ENCODE measurements at places on chromosomes 1 and 21.
A peak's percentile ranks its signal among the peaks of the same experiment; 100 is the strongest.

- no peak for DNase-seq
These were observed 25.8 kb upstream of the LPAR3 start for GRCh38 chr1:84918726-84919336.

GRCh38 chr1:6033124-6033523, 12.6 kb upstream of the KCNAB2 start:
- no peak for DNase-seq

DNA sequence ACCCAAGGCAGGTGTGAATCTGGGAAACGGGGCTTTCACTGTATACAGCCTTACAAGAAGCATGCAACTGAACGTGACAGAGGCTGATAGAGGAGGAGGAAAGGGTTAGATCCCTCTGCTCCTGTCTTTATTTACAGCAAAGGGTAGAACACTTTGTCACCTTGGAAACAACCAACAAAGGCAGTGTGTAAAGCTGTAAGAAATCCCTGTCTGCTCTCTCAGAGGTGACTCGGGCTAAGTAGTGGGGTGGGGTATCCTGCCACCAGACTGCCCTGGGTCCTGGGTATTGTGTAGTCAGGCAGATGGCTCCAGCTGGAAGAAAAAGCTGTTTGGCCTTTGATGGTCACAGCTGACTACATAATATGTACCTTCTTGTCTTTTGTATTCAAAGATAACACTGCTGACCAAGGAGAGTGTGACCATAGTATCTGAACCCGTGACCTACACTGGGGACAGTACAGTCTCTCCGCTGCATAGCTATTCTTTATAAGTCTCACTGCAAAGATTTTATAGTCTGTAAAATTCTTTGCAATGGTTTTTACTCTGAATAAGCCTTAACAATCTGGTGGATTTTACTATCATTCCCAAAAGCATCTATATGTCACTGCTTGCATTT, 22.1 kb upstream of the POU2F1 start:
- DNase-seq, result no peak

GRCh38 chr1:159823406-159823805, 3.3 kb upstream of the SLAMF8 start:
- no peak for DNase-seq

DNA sequence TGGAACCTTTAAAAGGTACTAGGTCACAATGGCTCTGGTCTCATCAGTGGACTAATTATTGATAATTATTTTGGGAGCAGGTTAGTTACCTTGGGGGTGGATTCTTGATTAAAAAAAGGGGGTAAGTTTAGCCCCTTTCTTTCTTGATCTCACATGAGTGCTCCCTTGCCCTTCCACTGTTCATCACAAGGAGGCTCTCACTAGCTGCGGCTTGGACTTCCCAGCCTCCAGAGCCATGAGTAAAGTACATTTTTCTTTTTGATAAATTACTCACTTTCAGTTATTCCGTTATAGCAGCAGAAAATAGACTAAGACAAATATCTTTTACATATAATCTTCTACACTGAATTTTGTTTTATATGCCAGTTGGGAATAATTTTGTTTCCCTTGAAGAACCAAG, 254.8 kb upstream of the DEPDC1 start:
- DNase-seq, result no peak

- no peak for DNase-seq
These were observed 64.1 kb upstream of the NTPCR start for GRCh38 chr1:232886271-232886670.

DNA sequence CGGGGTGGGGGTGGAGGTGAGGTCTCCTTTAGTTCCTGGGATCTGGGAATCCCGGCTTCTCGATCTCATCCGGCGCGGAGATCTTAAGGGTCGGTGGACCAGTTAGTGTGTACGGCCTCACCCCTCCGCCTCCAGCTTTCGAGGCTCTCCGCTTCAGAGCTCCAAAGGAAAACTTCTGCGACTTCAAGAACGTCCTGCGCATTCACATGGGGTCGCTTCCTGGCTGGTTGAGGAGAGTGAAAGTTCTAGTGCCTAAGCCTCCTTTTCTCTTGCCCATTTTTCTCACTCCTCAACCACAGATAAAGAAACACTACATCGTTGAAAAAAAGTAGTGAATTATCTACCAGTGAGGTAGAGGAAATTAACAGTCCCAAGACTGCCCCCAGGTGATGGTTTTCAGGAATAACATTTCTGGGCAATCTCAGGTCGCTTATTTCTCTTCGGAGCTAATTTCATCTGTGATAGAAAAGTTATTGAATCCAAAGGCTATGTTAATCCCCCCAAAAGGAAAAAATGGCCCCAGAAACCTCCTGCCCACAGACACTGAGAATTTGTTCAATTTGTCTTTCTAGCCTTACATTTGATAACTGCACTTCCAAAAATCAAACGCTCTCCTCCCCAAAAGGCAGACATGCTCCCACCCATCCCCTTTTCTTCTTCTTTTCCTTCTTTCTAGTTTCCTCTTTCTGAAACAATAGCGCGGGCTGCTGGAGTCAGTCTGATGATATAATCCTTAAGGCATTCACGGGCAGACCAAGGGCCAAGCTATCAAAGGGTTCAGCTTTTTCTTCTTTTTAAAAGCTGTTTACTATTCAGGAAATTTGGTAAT, 20.6 kb upstream of the TBX15 start:
- no peak for DNase-seq

DNA sequence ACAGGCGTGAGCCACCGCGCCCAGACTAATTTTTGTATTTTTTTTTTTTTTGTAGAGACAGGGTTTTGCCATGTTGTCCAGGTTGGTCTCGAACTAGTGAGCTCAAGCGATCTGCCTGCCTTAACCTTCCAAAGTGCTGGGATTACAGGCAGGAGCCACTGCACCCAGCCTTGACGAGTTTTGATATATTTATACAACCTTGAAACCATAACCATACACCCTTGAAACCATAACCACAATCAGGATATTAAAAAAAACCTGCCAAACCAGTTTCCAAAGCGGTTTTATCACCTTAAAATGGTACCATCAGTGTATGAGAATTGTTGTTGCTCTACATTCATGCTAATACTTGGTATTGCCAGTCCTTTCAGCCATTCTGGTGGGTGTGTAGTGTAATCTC, 3.7 kb upstream of the PHACTR4 start:
- DNase-seq, result no peak

GRCh38 chr1:148374101-148374500, 109.0 kb downstream of the PPIAL4G start:
- no peak for DNase-seq

- DNase-seq, result no peak
These were observed 29.8 kb downstream of the GPA33 start for GRCh38 chr1:167060141-167061072.

DNA sequence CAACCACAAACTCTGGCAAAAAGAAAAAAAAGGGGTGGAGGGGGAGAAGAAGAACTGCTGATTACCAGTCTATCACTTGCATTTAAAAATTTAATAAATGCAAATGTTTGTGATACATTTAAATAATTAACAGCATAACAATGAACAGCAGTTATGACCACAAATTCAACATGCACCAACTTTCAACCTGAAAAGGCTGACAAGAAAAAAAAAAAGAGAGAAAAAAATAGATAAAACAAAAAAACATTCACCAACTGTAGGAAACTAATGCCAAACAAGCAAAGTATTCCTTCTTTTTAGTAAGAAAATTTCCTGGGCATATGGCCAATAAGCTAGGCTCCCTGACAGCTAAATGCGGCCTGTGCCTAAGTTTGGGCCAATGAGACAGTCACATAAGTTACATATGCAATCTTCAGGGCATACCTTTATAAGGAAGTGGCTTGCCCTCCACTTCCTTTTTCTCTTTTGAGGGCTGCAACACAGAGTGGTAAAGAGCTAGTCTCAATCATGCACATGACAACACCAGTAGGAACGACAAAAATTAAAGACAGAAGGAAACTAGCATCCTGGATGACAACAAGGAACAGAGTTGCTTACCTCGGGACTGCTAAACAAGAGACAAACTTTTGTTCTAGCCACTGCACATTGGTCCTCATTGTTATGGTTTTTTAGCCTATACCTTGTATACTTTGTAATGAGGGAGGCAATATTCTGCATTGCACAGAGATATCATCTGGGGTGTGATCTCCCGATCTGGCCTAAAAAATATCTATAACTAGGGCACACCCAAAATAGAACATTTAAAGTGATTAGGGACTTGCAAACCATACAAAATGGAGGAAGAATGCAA, 24.2 kb upstream of the PHTF1 start:
- DNase-seq, result peak; percentile 11

DNA sequence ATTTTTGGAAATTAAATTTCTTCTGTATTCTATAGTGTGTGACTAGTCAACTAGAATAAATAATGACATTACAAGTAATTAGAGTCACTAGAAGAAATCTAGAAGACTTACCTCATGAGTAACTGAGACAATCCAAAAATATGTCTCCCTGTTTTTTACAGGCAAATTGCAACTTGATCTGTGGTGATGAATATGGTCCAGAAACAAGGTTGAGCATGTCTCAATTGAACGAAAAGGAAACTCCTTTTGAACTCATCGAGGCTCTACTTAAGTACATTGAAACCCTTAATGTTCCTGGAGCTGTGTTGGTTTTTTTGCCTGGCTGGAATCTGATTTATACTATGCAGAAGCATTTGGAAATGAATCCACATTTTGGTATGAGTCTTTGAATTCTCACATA, 36.7 kb downstream of the DHX9 start:
- DNase-seq, result no peak

DNA sequence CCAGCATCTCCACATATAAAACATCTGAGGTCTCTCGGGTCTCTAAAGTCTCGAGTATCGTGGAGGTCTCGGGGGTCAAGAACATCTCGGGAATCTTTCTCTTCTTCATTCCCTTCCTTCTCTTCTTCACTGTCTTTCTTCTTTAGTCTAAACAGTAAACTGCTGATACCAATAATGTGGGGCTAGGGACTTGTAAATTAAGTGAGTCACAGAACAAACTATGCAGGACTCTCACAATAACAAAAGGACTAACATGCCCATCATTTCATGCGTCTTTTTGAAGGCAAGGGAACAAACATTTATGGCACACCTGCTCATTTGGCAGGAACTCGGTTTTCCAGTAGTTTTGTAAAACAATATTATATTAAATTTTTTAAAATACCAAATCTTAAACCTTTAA, 32.4 kb downstream of the PRPF38A start:
- no peak for DNase-seq

- DNase-seq, result no peak
These were observed 106.2 kb downstream of the CENPF start for GRCh38 chr1:214709241-214709640.

GRCh38 chr1:93874025-93874651, 4.9 kb downstream of the DNTTIP2 start:
- no peak for DNase-seq

DNA sequence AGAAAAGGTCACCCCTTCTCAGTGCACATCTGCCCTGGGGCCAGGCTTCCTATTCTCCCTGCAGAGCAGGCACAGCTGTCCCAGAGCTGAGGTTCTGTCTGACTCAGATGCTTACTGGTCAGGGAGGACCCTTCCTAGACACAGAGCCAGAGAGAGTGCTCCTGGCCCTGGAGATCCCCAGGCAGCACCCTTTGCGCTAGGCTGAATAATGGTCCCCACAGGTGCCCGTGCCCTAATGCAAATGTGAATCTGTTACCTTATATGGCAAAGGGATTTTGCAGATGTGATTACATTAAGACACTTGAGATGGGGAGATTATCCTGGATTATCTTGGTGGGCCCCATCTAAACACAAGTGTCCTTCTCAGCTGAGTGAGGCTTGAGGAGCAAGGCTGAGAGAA, 2.6 kb upstream of the TNNI1 start:
- no peak for DNase-seq

DNA sequence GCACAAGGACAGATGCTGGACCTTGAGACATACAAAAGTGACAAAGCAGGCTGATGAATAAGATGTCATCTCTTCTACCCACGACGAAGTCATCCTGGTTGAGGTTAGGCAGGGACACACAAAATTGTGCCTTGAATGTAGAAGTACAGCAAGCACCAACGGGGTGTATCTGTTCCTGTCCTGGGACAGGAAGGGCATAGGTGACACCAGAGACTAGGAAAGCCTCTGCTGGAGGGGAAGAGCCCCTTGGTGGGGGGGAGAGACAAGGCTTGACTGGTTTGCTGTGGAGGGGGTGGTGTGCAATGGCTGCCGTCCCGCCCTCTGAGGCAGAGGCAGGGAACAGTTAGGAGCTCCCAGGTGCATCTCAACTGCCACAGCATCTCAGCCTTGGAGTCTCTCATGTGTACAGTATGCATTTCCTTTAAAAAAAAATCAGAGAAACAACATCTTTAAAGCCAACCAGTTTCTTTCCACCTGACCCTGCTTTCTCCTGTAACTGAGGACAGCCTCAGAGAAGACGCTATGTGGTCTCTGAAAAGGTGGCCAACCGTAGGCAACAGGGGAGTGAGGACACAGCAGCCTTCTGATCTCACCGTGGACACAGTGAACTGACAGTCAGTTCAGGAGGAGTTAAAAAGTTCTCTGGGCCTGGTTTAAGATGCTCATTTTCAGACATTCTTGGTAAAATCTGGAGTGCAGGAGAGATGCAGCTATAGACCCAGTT, 17.7 kb upstream of the GFI1 start:
- DNase-seq, result no peak

- no peak for DNase-seq
These were observed 9.9 kb downstream of the PDE9A start for GRCh38 chr21:42663200-42663750.

DNA sequence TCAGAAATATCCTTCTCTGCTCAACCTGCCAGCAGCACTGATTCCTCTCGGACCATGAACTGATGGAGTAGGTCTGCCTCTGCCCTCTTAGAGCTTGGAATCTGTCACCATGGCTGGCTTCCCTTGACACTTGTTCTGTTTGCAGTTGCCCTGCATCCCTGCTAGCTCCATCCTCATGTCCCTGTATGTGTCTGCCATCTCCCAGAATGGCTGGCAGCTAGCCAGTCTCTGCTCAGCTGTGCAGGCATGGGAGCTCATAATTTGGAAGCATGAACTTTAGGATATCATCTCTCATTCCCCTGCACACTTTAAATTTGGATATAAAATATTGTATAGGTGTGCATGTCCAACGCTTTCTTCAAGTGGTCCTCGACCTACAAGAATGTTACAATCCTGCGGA, 95.4 kb downstream of the C1orf94 start:
- no peak for DNase-seq

GRCh38 chr1:82921759-82922158, 1077.2 kb downstream of the TTLL7 start:
- DNase-seq, result no peak

- DNase-seq, result no peak
These were observed 207.7 kb downstream of the PTPRC start for GRCh38 chr1:198846556-198846955.

Data from activated T-cell treated with anti-CD3 and anti-CD28 coated beads, Interleukin-2, amount 50 U/mL, for 4 hours (primary cell).